NCI-H460 (cell line): ENCODE measurements at places on chromosomes 4 and X.

DNA sequence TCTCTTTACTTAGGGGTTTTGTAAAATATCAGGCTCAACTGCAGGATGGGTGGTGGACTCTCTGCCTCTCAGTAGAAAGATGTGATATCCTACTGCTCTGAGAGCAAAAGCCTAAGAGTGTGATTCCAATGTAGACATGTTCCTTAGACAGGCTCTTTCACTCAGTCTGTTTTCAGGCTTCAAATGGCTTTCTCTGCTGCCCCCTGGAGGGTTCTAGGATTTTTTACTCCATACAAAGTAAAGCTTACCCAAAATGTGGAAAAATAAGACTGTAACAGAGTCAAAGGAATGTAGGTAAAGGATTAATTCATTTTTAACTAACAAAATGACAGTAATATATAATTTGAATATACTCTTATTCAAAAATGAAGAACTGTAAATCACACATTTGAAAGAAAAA lies 32.1 kb downstream of the ZGRF1 start:
- peak; percentile 40 for DNase-seq

DNA sequence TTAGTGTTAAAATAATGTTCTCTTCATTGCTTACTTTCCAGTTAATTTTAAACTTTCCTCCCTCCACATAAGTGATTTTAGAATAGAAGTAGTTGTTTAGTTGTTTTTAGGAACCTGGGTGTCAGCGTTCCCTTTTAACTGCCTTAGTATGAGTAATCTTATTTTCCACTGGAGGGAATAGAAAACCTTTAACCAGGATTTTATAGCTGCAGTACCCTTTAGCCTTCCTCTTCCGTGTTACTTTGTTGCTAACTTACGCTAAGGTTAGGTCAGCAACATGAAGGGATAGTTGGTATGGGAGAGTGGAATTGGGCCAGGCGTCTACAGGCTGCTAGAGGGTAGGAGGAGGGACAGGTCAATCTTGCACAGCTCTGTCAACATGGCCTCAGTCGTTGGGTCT lies 31.5 kb downstream of the SMS start:
- no peak for DNase-seq

DNA sequence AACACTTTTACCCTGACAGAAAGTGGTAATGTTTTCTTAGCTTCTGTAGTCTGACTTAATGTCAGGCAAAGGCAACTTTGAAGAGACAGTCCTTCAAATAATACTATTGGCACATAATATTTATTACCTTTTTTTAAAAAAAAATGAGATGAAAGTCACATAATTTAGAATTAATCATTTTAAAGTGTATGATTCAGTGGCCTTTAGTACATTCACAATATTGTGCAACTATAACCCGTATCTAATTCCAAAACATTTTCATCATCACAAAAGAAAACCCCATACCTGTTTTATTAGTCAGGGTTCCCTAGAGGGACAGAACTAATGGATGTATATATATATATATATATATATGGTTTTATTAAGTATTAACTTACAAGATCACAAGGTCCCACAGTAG lies 94.8 kb upstream of the TEX13A start:
- DNase-seq: no peak

- no peak for DNase-seq
Observed at GRCh38 chr4:13492747-13493146, 8.6 kb upstream of the RAB28 start.

GRCh38 chr4:102638621-102639020 lies 122.1 kb downstream of the MANBA start:
- DNase-seq: no peak

- no peak for DNase-seq
Observed at GRCh38 chr4:88308587-88308986, 24.2 kb upstream of the PPM1K start.

DNA sequence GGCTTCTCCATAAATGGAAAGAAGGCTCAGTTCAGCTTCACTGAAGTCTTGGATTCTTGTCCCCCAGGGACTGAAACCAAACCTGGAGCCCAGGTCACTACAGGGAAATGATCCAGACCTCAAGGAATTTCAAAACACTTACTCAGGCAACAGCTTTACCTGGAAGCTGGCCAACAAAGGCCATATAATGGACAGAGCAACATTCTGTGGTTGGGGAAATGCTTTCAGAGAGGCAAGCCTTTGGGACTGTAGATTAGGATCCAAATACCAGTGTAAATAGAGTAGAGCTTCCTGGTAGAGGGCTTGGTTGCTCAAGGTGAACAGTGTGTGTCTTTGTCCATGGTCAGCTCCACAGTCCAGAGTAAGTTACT lies 57.0 kb upstream of the PROM1 start:
- DNase-seq: no peak

DNA sequence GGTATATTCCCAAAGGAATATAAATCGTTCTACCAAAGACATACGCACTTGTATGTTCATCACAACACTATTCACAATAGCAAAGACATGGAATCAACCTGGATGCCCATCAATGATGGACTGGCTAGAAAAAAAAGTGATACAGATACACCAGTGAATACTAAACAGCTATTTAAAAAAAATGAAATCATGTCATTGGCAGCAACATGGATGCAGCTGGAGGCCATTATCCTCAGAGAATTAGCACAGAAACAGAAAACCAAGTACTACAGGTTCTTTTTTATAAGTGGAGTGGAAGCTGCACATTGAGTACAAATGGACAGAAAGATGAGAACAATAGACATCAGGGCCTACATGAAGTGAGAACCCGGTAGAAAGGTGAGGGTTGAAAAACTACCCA lies 81.4 kb downstream of the ANTXR2 start:
- no peak for DNase-seq

GRCh38 chrX:97685753-97686152 lies 802.0 kb downstream of the RPA4 start:
- peak; percentile 31 for DNase-seq

DNA sequence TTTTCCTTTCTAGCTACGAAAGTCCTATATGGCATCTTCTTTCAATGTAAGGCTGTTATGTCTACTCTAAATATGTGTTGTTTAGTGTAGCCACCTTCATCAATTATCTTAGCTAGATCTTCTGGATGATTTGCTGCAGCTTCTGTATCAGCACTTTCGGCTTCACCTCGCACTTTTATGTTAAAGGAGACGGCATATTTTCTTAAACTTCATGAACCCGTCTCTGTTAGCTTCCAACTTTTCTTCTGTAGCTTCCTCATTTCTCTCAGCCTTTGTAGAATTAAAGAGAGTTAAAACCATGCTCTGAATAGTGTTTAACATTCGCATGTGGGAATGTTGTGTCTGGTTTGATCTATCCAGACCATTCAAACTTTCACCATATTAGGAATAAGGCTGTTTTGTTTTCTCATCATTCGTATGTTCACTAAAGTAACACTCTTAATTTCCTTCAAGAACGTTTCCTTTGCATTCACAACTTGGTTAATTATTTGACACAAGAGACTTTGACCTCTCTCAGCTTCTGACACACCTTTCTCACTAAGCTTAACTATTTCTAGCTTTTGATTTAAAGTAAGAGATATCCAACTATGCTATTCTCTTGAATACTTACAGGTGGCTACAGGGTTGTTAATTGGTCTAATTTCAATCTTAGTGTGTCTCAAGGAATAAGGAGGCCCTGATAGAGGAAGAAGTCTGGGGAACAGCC lies 476.8 kb downstream of the GABRG1 start:
- DNase-seq: no peak

- peak; percentile 14 for DNase-seq
Observed at GRCh38 chr4:85496933-85497332, 22.0 kb downstream of the ARHGAP24 start.

DNA sequence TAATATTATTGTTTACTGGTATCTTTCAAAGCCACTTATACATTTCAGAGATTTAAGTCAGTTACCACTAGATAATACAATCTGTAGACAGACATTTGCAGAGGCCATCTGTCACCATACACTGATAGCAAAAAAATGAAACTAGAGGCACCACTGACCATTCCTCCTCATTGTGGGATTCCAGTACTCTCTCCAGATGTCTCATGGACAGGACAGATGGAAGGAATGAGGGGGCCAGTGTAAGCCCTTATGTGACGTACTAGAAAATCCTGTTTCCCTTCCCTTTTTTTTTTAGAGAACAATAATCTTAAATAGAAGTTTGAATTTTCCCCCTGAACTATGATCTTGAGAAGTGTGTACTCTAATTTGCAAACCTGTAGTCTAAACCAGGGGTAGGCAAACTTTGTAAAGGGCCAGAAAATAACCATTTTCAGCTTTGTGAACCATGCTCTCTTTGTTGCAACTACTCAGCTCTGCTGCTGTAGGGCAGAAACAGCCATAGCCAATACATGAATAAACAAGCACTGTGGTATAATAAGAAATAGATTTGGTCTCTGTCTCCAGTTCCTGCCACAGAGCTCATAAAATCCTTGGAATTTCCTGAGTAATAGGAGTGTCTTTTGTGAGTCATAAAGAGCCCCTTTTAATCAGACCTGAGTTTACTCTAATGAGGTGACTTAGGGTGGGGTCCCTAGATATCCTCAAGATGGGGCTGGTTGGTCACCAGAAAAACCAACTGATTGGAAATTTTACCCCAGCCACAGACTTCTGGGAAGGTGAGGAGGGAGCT lies 90.4 kb downstream of the MOSPD2 start:
- no peak for DNase-seq

- no peak for DNase-seq
Observed at GRCh38 chr4:87120411-87121162, 99.8 kb downstream of the KLHL8 start.

- DNase-seq: no peak
Observed at GRCh38 chr4:168880072-168880675, 129.9 kb downstream of the CBR4 start.

DNA sequence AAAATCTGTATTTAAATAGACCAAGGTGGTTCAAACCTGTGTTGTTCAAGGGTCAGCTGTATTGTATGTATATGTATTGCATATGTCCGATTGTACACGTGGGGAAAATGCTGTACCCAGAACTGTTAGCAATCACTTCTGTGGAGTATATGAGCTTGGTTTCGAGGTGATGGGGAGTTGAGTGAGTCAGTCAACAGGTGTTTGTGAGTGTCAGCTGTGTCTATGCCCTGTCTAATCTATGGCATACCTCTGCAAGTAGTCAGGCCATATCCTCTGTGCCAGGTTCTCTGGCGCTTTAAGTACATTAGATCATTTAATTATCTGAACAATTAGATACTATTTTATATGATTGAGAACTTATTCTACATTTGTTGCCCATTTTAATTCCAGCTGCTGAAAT lies 7.4 kb downstream of the ZRSR2 start:
- no peak for DNase-seq

GRCh38 chr4:95314573-95314972 lies 234.2 kb downstream of the UNC5C start:
- DNase-seq: no peak

GRCh38 chrX:26411045-26411444 lies 195.1 kb downstream of the MAGEB5 start:
- no peak for DNase-seq
